ENCODE measurements at places on chromosomes 2 and 18. TPM values are rescaled to one million over a fixed set of nuclear protein-coding genes. Genes with fewer than 3 reads are reported as not detected.

The FABP1 gene
- total RNA-seq = 0.64 TPM

The OSBPL6 gene
- 12.6 TPM for total RNA-seq

DNA sequence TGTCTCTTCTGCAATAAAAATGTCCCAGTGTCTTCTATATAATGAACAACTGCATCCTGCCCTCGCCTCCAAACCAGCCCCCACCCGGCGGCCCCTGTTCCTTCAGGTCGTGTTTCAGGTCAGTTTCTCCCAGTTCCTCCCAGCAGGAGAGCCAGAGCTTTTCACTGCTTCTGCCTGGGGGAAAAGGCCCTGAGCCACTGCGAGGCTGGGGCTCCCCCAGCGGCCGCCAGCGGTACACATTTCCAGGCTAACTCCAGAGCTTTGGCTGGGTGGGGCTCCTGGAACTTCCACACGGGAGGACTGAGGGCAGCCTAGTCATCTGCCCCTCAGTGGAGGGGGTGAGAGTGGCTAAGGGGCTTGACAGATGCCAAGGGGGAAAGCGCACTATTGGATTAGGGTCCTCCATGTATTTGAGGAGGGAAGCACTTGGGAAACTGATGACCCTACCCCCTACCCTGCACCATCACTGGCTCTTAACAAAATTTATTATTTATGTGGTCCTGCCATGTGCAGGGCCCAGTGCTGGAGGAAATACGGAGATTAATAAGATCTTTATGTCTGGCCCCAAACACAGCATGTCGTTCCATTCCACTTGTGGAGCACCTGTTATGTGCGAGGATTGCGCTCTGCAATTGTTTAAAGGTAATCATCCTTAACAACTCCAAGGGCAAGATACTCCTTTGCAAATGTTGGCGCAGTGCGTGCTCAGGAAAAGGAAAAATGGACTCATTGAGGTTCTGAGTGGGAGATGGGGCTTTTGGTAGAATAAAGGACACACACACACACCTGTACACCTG lies 17.3 kb upstream of the CYS1 start:
- no peak overlapping the region for H3K27ac ChIP-seq
- peaks cover 8% of the 10 kb centered on the region for H3K27me3 ChIP-seq
- no peaks in the 10 kb centered on the region for H3K36me3 ChIP-seq
- H3K4me3 ChIP-seq = no peak overlapping the region
- DNase-seq = peak; percentile 86

GRCh38 chr2:195356026-195356425 lies 301.0 kb upstream of the SLC39A10 start:
- no peak overlapping the region for H3K27ac ChIP-seq
- H3K36me3 ChIP-seq = no peaks in the 10 kb centered on the region
- no peak overlapping the region for H3K4me3 ChIP-seq
- H3K27me3 ChIP-seq = no peaks in the 10 kb centered on the region
- H3K4me1 ChIP-seq = peaks cover 2% of the 10 kb centered on the region

GRCh38 chr2:192357217-192357616 lies 162.5 kb upstream of the TMEFF2 start:
- H3K27ac ChIP-seq = no peak overlapping the region
- H3K4me3 ChIP-seq = no peak overlapping the region

DNA sequence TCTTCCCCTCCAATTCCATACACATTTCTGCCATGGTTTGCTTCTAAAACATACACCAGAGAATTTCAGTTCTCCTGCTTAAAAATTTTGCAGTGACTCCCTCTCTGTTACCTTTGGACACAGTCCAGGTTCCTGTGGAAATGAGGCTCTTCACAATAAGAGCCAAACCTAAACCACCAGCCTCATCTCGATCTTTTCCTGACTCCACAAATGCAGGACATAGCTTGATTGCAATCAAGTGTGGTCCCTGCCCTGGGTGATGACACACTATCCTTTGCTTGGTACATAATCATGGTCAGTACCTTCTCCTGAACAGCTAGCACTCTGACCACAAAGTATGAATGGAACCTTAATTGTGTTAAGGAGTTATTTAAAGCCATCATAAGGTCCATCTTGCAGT lies 134.9 kb upstream of the CHAC2 start:
- no peak for DNase-seq
- H3K4me3 ChIP-seq = no peak overlapping the region
- H3K36me3 ChIP-seq = no peaks in the 10 kb centered on the region

The FNDC4 gene
- 2.9 TPM for total RNA-seq

The ZC3H8 gene
- 17.2 TPM for total RNA-seq

DNA sequence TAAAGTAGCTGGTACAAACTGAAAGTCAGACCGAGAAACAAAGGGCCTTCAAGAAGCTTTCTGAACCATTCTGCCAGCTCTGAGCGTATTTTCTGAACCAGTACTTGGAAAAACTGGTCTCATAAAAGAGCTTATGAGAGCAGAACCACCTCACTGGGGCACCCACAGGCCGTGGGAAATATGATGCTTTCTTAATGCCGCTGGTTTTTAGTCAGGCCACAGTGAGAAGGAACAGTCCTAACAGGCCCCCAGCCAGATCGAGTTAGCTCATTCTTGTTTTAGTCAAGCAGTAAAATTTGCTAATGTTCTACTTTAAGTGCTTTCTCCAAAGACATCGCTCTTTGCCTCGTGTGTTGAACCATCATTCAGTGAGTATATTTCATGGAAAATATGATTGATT lies 12.7 kb upstream of the NOSTRIN start:
- H3K36me3 ChIP-seq = no peaks in the 10 kb centered on the region
- no peak overlapping the region for H3K4me3 ChIP-seq
- no peak overlapping the region for H3K27ac ChIP-seq
- H3K4me1 ChIP-seq = no peaks in the 10 kb centered on the region
- DNase-seq = no peak

GRCh38 chr2:19690429-19690828 lies 211.4 kb downstream of the TTC32 start:
- H3K4me3 ChIP-seq = no peak overlapping the region
- no peaks in the 10 kb centered on the region for H3K27me3 ChIP-seq
- no peaks in the 10 kb centered on the region for H3K36me3 ChIP-seq
